ENCODE measurements at places on chromosomes 16 and 17. TPM values are rescaled to one million over a fixed set of nuclear protein-coding genes. Genes with fewer than 3 reads are reported as not detected.

The ZNF750 gene
- 0.07 TPM for total RNA-seq

The TSNAXIP1 gene
- 0.20 TPM for total RNA-seq

The CCL17 gene
- total RNA-seq, result not detected

The PRSS33 gene
- not detected for total RNA-seq

The CA10 gene
- total RNA-seq, result not detected

The ADAT1 gene
- 59.7 TPM for total RNA-seq

The SEZ6 gene
- not detected for total RNA-seq

DNA sequence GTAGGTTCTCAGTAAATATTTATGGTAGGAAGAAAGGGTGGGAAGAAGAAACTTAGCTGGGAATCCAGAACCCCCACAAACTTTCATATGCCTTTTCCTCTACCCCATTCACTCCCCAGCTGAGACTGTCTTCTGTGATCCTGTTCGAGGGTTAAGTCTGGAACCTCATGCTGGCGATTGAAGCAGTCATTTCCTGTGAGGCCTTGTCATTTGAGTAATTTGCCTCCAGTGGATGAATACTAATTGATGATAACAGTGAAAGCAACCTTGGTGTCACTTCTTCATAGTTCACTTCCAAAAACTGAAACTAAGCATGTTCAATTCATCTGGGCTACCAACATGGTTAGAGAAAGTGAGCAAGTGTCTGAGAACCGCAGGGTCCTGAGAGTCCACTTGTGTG is 401.2 kb downstream of the CDH13 start:
- DNase-seq, result no peak

GRCh38 chr17:70875729-70876310 is 706.5 kb downstream of the KCNJ2 start:
- no peak for DNase-seq

DNA sequence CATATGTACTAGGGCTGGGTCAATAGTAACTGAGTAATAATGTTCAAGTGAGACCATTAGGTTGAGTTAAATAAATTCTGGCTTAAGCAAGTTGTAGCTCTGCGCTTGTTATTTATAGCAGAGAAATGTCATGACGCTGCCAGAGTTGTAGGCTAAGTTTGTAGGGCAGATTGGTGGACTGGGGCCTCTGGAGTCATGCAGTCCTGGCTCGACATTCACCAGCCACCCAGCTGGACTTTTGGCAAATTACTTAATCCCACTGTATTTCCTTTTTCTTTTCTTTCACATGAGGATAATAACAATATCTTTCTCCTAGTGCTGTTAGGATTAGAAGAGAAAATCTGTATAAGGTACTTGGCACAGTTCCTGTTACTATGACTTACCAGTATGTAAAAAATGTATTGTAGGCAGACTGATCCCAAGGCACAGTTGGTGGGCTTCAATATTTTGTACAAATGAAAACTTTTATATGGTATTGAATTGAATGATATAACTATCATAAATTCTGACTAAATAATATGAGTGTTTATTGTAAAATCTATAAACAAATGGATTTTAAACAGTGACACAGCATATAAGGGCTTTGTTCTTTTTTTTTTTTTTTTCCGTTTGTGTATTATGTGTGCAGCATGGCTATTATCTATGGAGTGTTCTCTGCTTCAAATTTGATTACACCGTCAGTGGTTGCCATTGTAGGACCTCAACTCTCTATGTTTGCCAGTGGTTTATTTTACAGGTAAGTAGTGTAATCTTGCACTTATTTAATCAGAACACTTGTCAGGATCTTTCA is 2.6 kb downstream of the MFSD11 start:
- DNase-seq, result no peak

DNA sequence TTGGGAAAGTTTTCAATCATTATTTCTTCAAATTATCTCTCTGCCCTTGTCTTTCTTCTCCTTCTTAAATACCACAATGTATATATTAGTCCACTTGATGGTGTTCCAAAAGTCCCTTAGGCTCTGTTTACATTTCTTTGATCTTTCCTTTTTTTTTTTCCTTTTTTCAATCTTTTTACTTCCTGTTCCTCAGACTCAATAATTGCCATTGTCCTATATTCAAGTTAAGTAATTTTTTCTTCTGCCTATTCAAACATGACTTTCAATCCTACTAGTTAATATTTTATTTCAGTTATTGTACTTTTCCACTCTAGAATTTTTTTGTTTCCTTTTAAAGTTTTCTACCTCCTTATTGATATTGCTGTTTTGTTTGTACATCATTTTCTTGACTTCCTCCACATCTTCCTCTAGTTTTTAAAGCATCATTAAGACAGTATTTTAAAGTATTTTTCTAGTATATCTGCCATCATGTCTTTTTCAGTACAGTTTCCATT is 15.8 kb upstream of the UQCRC2 start:
- no peak for DNase-seq

- DNase-seq, result no peak
Measured at GRCh38 chr17:17425005-17425404, 51.8 kb upstream of the MED9 start.

GRCh38 chr16:50815382-50815781 is 73.5 kb downstream of the CYLD start:
- DNase-seq, result no peak

DNA sequence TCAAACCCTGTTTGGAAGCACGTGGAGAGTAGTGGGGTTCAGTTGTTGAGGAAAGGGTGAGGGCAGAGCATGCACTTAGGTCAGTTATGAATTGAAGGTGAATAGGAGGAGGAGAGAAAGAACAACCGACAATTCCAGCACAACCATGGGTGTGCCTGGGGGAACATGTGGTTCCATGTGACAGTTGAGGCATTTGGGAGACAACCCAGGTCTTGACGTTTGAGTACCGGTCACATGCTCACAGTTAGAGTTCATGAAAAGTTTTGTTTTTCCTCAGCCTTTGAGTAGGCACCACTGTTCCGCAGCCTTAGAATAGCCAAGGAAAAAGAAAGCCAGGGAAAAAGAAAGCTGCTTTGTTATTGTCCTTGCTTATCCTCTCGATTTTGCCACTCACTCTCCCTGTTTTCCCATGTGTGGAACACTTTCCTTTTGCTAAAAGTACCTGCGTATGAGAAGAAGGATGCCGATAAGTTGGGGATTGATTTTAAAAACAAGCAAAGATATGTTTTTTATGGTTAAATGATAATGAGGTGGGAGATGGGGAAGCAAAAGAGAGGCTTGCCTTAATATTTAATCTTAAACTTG is 25.6 kb upstream of the ABCC11 start:
- no peak for DNase-seq

DNA sequence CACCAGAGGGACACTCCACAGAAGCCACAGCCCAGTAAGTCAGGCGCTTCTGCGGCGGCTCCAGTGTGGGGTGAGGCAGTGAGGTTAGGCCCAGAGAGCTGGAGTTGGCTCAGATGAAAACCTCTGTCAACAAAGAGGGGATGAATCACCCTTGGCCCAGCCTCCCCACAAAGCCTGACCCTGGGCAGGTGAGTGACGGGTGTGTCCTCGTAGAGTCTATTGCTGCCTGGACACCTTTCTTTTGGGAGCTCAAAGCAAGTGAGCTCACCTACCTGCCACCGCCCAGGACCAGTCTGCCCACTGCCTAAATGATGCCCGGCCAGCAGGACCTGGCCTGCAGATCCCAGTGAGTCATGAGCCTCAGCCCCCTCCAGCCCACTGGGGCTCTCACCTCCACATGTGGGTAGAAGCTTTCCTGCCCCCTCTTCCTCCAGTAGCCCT is 24.9 kb upstream of the DBNDD1 start:
- no peak for DNase-seq

DNA sequence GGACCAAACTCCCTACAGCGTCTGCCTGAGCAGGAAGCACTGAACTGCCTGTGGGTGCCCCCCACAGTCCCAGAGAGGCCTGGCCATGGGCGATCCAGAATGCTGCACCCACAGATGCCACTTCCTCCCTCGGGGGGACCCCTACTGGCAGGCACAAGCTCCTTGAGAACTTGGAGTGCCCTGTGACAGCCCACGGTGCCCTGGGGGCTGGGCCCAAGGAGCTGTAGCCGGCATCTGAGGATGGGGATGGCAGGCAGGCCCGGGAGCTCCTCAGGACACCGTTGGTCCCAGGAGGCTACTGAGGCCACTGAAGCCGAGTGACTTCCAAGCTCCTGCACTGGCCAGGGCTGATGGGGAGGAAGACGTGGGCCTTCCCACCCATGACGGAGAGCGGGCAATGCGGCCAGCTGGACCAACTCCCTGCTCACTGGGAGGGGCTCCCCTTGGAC is 15.1 kb upstream of the RASD1 start:
- DNase-seq, result no peak

GRCh38 chr17:46176975-46177374 is 16.3 kb downstream of the KANSL1 start:
- DNase-seq, result no peak

GRCh38 chr16:57892447-57893096 is 78.4 kb downstream of the CNGB1 start:
- DNase-seq, result no peak

GRCh38 chr17:22514767-22515320 is 822.5 kb downstream of the KCNJ18 start:
- DNase-seq, result no peak

DNA sequence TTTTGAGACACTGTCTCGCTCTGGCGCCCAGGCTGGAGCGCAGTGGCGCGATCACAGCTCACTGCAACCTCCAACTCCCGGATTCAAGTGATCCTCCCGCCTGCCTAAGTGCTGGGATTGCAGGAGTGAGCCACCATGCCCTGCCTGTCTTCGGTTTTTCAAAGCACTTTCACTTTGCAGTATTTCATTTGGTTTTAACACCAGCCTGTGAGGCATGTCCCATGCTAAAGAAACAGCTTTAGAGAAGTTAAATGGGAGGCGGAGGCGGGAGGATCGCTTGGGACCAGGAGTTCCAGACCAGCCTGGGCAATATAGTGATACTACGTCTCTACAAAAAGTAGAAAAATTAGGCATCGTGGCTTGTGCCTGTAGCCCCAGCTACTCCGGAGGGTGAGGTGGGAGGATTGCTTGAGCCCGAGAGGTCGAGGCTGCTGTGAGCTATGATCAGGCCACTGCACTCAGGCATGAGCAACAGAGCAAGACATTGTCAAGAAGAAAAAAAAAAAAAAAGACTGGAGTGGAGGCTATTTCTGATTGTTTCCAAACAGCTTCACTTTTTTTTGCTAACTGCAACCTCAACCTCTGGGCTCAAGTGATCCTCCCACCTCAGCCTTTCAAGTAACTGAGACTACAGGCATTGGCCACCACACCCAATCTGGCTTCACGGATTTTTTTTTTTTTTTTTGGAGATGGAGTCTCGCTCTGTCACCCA is 1.3 kb downstream of the METTL23 start:
- no peak for DNase-seq

GRCh38 chr17:39705786-39706348 is 6.0 kb downstream of the ERBB2 start:
- DNase-seq, result no peak

- DNase-seq, result no peak
Measured at GRCh38 chr17:9021158-9021991, at the start of gene NTN1. Gene NTN1 (plus strand): TSS chr17:9021510. CDS start chr17:9022374, 864 bp downstream.

Measured in pulmonary artery endothelial cell (primary cell).